ENCODE measurements at places on chromosomes 1 and 21.

GRCh38 chr1:200535605-200536004 is 84.9 kb downstream of the KIF14 start:
- no peak for DNase-seq

- no peak for DNase-seq
Observed at GRCh38 chr1:159077120-159077961, 775 bp upstream of the AIM2 start.

- DNase-seq = no peak
Observed at GRCh38 chr21:45472445-45473365, 67.7 kb downstream of the COL18A1 start.

DNA sequence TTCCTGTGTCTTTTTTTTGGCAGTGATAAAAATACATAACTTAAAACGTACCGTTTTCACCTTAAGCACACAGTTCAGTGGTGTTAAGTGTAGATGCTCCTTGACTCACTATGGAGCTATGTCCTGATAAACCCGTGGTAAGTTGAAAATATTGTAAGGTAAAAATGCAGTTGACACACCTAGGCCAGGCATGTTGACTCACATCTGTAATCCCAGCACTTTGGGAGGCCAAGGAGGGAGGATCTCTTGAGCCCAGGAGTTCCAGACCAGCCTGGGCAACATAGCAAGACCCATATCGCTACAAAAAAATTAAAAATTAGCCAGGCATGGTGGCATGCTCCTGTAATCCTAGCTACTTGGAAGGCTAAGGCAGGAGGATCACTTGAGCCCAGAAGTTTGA is 73.6 kb upstream of the COG2 start:
- DNase-seq = no peak

DNA sequence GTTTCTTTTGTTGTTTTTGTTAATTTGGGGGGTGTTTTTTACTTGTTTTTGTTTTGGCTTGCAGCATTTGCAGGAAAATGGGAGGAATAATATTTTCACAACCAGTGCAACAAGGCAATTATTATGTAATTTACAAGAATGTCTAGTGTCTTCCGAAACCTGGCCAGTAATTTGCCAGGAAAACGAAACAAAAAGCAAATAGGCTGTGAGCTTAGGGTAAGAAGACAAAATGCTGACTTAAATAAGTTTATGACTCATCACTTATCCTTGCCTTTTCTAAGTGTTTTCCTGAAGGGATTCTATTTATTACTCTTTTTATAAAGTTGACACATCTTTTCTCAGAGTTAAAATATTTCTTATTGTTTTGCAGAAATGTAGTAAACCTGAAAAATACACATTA is 49.8 kb downstream of the KCNT2 start:
- no peak for DNase-seq

DNA sequence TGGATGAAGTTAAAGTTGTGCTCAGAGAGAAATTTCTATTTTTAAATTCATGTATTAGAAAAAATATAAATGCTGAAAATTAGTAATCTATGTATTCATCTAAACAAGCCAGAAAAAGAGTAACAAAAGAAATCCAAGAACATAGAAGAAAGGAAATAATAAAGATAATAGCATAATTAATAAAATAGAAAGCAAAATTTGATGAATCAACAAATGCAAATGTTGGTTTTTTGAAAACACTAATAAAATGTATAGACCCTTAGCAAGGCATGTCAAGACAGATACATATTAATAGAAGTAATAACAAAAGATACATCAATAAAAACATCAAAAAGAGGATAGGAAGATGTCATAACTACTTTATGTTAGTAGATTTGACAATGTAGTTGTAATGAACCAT is 18.0 kb downstream of the F13B start:
- no peak for DNase-seq

DNA sequence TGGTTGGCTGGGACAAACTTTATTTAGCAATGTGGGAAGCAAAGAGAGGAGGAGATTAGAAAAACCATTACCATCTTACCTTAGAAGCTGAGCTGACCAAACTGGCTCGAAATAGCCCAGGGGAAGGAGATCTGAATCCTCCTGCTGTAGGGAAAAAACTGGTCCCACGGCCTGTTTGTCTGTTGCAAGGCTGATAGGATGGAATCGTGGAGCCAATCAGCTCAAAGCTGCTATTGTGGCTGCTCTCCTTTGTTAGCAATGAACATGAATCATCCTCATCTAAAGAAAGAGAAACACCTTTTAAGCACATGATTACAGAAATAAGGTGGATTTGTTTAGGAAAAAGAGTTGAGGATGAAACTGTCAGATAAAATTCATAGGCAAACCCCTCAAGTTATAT is 21.5 kb downstream of the CLSPN start:
- DNase-seq = no peak

DNA sequence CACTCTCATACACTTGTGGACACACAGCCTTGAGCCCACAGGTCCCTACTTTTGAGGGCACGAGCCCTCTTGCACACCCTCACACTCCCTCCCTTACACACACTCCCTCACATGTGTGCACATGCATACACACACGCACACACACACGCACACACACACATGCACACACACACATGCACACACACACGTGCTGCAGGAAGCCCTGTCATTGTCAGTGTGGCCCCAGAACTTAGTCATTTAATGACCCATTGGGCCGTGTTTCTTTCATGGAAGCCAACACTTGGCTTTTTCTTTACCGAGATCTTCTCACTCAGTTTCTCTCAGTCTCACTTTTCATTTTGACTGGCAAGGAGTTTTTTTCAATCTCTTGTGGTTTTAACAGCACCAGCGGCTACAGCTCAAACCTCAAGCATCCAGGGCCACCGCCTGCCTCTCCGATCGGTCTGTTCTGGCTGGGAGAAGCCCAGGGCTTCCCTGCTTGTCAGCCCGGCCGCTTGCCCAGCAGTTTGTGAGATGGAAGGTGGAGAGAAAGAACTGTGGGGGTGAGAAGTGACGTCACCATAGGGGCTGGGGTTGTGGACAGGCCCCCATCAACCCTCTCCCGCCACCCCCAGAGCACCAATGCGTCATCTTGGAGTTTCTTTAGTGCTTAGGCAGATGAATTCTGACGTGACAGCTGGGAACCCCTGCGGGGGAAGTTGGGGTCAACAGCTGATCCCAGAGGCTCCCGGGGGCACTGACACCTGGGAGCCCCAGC is 15.8 kb upstream of the TNFRSF8 start:
- DNase-seq = no peak

GRCh38 chr1:12709696-12710095 is 6.2 kb upstream of the AADACL3 start:
- DNase-seq = no peak

DNA sequence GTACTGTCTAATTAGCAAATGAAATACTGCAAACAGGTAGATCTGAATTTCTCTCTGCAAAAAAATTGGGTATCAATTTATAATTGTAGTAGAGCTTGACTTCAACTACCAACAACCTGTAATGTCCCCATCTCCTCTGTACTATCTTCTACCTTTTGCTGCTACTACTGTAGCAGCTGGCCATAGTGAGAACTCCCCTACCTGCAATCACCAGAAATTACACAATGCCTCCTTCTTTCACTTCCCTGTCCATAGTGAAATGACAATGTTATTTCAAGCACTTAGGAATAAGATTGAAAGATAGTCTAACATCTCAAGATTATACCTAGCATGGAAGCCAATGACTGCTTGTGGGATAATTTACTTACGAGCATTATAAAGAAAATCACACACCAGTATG is 100.4 kb downstream of the ACBD6 start:
- DNase-seq = no peak

Data from vagina (tissue), 2 donors.